ENCODE measurements at places on chromosomes 16 and 17.
A peak's percentile ranks its signal among the peaks of the same experiment; 100 is the strongest.

- DNase-seq, result no peak
These were observed 199.5 kb upstream of the PMFBP1 start for GRCh38 chr16:72371307-72372086.

DNA sequence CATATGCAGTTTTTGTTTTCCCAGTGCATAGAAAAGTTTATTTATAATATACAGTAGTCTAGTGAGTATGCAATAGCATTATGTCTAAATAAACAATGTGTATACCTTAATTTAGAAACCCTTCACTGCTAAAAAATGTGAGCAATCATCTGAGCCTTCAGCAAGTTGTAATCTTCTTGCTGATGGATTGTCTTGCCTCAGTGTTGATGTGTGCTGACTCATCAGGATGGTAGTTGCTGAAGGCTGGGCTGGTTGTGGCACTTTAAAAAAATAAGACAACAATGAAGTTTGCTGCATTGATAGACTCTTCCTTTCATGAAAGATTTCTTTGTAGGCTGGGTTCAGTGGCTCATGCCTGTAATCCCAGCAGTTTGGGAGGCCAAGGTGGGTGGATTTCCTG is 13.9 kb upstream of the CAPNS2 start:
- DNase-seq, result no peak

DNA sequence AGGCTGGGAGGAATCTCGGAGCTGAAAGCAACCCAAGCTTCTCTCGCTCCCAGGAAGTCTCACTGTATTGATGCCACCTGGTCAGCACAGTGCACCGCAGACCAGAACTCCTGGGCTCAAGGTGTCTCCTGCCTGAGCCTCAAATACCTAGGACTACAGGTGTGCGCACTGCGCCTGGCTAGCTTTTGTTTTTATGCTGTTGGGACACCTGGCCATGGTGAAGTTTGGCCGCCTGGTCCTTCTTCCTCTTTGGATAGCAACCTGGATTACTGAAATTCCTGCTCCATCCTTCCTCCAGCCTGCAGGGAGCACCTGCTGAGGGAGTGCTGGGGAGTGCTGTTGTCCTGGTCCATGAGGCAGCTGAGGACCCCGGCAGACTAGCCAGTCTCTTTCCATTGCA is 56.6 kb downstream of the COTL1 start:
- no peak for DNase-seq

DNA sequence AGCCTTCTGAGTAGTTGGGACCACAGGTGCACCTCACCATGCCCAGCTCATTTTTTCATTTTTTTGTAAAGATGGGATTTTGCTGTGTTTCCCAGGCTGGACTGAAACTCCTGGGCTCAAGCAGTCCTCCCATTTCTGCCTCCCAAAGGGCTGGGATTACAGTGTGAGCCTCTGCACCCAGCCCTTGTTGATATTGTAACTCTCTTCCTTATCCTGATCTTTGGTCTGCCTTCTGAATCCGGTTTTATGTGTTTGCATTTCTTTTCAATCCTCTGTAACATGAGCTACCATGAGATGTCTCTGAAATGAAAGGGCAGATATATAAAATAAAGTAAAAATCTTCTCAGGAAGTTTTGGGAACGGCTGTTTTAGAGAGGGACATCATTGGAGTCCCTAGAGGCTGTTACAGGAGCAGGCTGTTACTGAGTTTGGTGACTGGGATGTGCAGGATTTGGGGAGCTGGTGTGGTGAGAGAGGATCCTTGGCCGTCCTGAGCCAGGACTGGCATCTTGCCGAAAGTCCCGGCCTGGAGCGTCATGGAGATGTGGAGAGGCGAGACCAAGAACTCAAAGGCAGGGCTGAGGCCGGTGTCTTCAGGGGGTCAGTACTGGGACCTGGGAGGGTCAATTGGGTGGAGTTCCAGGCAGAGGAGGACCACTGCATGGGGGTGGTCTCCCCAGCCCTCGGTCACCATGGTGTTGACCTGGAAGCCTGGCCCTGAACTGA is 39.4 kb downstream of the ATP2C2 start:
- no peak for DNase-seq

DNA sequence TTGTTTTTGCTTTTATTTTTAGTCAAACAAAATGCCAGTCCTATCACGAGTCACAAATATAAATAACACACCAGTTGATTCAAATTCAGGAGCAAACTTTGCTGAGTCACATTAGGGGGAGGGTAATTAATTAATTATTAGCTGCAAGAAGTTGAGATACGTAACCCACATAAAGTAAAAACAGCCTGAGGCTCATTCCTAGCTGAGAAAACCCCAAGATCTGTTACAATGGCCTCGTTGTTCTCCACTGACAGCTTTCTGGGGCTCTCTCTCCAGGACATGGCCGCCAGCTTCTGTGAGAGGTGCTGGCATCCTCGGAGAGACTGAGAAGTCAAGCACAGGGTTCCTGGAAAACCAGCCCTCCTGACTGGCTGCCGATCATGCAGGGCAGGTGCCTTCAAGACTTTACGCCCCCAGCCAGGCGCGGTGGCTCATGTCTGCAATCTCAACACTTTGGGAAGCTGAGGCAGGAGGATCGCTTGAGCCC is 11.1 kb downstream of the RAB40B start:
- DNase-seq, result peak; percentile 22

DNA sequence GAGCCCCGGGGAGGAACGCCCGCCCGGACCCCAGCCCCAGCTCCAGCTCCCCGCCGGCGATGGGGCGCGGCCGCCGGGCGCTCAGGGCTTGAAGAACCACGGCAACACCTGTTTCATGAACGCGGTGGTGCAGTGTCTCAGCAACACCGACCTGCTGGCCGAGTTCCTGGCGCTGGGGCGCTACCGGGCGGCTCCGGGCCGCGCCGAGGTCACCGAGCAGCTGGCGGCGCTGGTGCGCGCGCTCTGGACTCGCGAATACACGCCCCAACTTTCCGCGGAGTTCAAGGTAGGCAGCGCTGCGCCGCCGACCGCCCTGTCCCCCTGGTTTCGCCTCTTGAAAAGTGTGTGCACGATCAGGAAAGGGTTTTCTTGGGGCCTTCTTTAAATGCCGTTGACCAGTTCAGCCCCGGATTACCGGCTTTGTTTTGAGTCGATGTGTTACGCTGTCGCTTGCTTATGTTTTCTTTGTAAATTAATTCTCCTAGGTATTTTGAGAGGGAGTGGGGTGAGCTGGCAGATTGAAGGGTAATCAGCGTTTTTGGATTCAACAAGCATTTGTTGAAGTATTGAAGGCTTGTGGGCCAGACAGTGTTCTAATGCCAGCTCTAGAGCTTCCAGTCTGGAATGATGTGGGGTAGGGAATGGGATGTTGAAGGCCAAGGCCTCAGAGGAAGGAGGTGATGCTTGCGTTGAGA is 681 bp downstream of the USP43 start:
- DNase-seq, result peak; percentile 37

GRCh38 chr16:88477631-88478519 is 24.8 kb downstream of the ZFPM1 start:
- DNase-seq, result no peak

DNA sequence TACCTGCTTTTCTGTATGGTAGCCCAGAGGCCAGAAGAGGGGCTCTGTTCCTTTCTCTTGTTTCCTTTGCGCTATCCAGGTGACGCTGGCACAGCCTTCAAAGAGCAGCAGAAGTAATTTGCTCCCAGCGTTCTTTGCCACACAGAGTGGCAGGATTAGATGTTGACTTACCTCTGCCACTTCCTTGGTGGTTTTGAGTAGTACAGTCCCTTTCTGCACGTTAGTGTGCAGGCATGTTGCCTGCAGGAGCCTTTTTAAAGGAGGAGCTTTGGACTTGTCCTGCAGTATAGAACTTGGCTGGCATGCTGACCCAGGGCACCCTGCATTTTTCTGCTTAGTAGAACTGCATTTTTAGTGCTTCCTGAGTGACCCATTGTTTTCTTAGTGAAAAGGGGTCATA is at the start of gene ABCC11:
ABCC11 (minus strand) TSS at position 229 of the 400 bp plus-strand sequence. CDS start 15,618 bp downstream, outside the sequence.
- DNase-seq, result no peak

- DNase-seq, result peak; percentile 83
These were observed 10.2 kb downstream of the FLII start for GRCh38 chr17:18248300-18248731.

GRCh38 chr17:59366040-59366757 is 34.7 kb downstream of the YPEL2 start:
- DNase-seq, result no peak

DNA sequence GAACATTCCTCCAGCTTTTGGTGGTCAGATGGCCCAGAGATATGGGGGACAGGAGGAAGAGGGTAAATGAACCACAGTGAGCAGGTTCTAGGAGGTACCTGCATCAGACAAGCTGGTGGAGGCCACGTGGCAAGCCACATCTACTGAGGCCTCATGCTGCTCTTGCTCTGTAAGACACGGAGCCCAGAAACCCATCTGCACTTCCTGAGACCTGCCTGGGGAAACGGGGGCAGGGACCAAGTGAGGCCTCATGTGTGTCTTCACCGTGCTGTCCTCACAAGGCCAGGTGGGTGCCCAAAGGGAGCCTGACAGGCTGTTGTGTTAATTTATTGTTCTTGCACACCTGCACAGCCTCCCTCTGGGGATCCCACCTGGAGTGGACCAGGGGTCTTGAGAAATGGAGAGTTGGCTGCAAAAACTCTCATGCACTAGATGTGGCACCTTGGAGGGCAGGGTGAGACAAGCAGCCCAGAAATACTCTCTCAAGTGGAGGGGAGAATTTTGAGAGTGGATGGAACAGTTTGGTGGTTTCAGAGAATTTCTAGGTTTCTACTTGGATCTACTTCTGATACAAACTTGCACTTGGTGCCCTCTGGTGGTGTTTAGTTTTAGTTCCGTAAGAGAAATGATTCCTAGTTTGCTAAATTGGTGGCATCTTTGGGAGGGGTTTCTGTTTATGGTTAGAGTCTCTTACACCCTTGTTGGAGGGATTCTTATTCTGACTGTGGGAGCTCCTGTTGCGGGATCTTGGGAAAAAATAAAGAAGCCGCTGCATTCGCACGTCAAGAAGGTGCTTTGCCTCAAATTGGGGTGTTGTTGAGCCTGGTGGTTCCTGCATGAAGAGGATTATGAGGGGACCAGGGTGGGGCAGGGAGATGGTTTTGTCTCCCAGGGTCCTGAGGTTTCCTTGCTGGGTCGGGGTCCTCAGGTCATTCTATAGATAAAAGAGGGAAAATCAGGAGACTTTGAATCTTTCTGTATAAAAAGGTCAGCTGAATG is 47.5 kb downstream of the SLC6A2 start:
- no peak for DNase-seq

GRCh38 chr16:71985262-71985974 is 14.8 kb downstream of the PKD1L3 start:
- DNase-seq, result no peak

DNA sequence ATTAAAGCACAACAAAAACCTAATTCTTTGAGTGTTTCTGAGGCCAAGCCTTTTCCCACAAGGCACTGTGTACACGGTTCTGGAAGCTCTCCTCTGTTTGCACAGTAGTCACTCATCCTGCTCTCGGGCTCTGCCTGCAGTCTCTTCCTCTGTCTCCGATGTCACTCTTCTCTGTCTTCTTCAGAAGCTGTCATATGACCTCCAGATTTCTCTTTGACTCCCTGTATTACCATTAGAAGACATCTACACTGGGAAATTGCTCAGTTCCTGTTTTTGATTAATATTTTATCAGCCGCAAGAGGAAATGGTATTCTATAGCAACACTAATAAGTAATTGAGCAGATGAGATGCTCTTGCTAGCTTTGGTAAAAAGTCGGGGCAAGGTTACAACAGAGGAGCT is 422.9 kb downstream of the WWOX start:
- DNase-seq, result no peak

- no peak for DNase-seq
These were observed 1.2 kb downstream of the RABEP2 start for GRCh38 chr16:28923652-28924398.
